ENCODE measurements at places on chromosomes 16 and 17.

- no peak for DNase-seq
Observed at GRCh38 chr16:55039931-55040330, 109.3 kb downstream of the IRX5 start.

DNA sequence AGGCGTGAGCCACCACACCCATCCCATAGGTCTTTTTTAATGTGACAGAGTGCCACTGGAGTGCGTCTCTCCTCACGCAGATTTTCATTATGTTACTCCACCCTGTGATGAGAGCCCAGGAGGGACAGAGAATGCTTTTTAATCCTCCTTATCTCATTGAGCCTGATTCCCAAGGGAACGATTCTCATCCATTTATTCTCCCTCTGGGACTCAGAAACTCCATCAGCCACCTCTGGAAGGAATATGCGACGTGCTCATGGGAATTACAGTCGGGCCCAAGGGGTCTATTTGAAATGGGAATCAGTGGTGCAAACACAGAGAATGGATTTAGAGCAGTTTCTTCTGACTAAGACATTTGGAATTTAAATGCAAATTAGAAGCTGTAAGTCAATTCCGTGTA lies 155.9 kb upstream of the HSBP1 start:
- no peak for DNase-seq

DNA sequence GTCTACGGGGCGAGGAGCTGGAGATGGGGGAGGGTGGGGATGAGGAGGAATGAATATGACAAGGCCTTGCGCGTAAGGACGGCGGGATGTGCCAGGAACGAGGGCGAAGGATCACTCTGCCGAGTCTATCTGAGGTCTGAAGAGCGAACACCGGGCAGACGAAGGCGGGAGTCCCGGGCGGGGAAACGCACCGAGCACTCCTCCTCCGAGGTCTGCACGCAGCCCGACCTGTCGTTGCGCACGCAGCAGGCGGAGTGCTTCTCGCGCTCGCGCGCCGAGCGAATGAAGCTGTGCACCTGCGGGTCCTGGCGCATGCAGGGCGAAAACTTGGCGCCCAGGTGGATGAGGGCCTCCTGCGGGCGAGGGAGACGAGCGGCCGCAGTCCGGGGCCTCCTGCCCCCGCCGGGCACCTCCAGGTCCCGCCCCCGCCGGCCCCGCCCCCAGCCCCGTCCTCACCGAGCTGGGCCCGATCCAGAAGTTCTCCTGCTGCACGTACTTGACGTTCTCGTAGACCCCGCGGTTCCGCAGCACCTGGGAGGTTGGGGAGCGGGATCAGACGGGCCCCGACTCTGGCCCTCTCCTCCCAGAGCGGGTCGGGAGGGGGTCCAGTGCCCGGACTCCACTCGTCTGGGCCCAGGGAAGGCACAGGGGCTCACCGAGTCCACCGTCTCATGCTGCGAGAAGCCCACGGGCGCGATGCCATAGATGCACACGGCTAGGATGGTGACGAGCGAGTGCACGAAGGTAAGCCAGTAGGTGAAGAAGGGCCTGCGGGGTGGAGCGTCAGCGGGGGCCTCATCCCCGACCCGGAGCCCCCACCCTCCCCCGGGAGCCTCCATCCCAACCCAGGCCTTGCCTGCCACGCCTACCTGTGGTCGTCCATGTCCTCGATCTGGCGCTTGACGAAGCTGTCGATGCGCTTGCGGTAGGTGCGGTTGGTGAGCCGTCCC lies 7.6 kb downstream of the SNRNP25 start:
- DNase-seq = no peak

DNA sequence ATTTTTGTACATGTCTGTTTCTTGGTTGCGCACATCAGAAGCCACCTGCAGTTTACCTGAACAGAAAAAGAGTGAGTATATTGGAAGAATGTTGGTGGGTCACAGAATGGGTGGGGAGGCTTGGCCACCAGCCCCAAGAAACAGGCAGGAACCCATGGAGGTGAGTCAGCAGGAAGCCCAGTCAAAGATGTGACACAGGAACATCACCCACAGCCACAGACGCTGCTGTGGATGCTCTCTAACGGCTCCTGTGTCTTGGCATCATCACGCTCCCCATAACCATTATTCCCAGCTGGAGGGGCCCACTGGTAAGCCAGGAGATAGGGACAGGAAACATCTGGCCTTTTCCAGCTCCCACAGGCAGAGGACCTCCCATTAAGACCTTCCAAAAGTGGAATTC lies 94.0 kb upstream of the WSB1 start:
- DNase-seq = no peak

DNA sequence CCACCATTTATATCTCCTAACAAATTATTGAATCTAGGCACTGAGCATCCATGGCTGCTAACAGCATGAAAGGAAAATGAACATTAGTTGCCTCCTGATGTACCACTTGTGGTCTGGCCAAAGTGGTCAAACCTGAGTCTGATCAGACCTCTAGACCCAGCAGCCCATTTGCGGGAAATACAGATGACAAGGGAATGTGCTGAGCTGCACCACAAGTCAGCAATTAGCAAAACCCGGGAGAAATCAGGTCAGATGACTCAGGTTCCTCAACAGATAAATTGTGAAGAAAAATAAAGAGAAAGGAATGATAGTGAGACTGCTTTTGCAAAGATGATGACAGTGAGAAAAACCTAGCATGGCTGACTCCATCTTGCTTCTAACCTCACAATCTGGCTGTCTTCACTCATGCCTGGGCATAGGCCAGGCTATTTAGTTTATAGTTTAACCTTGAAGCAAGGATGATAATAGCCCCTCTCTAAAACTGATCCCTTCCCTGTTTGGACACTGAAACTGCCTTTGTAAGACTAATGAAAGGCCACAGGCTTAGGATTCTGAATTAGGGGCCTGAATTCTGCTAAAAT lies 142.7 kb upstream of the ASIC2 start:
- no peak for DNase-seq

DNA sequence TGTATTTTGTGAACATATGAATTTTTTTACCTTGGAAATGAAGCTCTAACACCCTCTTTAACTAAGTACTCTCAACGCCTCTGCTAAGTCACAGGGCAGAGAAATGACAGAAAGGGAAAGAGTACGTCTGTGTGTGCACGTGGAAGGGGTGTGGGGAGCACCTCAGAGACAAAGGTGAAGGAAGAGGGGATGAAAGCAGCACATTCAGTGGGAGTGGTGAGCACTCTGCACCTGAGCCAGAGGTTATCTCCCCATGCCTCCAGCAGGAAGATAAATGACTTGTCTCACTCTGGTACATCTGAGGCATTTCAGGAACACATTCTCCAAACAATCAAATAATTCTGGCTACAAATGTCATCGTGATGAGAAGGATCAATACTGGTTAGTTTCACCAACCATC lies 15.0 kb downstream of the GNA13 start:
- DNase-seq = no peak

DNA sequence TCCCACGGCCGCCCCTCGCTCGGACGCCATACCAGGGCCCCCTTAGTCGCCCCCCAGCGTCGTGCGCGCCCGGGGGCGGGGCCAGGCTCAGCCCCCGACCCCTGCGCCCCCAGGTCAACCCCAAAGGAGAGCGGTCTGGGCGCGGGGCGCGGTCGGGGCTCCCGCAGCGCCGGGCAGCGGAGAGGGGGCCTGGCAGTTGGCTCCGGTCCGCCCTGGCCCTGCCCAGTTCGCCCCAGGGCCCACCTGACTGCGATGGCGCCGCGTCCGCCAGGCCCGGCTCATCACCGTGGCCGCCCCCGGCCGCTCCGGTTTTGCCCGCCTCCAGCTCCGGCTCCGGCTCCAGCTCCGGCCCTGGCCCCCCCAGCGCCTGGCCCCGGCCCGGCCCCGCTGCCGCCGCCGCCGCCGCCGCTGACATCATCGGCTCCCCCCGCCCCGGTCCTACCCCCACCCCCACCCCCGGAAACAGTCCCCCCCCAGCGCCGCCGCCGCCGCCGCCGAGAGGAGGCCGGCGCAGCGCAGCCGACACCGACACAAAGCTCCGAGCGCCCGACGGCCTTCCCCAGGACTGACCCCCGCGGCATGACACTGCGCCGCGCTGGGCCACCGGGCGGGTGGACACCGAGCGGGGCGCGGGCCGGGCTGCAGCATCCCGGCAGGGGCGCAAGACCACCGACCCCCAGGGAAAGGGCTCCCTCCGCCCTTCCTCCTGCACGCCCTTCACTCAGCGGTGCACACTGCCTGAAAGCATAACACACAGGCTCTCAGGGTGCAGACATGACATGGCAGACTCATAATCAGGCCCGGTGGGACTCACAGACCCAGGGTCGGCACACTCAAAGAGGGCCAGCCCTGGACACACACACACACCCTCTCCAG lies at the start of gene ZBTB4:
Gene ZBTB4, minus strand, starts transcription at position 419 of the 876 bp plus-strand sequence. CDS start 12,830 bp downstream, outside the sequence.
- DNase-seq = no peak

DNA sequence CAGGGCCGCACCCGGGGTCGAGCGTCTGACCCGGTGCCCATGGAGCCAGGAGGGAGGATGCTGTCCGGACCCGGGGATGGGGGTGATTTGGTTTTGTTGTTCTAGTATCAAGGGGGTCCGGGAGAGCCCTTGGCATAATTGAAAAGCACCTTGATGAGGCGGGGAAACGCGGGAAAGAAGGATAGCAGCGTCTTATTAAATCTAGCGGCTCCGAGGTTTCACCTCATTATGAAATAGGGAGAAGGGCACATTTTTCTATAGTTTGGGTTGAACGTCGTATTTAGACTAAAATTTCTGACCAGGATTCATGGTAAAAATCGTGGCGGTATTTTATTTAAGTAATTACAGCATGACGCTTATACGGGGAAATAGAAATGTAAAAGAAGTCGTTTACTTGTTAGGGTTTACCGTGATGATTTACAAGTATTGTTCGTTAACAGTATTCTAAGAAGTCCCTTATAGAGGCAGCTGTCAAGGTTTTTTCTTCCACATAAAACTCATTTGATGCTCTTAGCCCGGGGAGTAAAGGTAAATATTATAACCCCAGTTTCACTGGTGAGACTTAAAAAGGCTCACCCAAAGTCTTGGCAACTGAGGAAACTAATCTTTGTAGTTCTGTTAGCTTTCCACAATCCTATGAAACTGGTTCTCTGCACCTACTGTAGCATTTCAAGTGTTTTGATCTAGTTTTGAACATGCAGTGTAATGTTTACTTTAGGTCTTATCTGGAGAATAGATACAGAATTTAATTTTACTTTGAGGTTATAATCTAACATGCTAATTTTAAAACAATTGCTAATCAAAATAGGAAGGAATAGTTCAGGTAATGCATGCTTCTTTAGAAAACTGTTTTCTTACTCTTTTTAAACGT lies 756 bp downstream of the LUC7L3 start:
- no peak for DNase-seq

DNA sequence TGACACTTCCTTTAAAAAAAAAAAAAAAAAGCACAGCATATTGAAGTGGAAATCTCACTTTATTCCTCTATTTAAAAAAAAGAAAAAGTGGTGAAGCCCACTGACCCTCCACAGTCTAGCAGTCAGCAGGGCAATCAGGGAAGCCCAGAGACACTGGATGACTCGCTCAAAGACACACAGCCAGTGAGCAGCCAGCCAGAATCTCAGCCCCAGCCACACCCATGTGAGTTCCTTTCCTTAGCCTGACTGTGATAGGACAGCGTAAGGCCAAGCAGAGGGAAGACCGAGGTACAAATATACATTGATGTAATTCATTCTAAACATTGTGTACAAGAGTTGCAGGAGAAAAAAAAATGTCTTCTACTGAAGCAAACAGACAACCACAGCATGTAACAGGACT lies 22.5 kb downstream of the XPO6 start:
- DNase-seq = no peak

GRCh38 chr16:74186561-74186971 lies 110.0 kb upstream of the PSMD7 start:
- peak; percentile 91 for DNase-seq

- no peak for DNase-seq
Observed at GRCh38 chr16:65153365-65154105, 31.7 kb upstream of the CDH11 start.

GRCh38 chr17:21104608-21105007 lies 22.2 kb upstream of the DHRS7B start:
- DNase-seq = no peak

DNA sequence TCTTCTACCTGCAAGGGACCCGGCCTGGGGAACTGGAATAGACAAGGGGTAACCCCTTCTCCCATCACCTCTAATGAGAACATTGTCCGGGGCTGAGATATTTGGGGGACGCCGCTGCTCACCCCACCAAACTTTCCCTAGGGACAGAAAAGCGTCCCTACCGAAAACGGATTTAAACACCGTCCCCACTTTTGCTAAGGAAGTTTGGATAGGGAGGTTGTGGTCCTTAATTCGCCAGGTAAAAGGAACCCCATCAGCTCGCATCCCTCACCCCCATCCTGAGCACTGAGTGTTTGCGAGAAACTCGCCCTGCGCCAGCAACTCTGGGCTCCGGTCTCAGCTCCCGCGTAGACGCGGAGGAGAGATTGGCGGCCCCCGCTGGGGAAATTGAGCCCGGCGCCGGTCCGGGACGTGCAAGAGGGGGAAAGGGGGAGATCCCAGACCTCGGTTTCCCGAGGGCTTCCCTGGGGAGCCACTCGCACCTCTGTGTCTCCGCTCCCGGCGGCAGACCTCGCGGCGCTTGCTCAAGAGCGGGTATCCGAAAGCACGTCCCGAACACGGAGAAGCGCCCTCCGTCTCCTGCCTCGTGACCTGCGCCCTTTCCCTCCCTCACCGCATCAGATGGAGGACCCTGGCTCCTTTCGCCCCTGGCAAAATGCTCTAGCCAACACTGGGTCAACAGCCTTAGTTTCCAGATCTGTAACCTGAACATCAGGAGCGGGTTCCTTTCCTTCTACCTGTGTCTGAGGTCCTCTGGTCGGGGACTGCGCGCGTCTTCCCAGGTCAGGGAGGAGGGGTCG lies 3.1 kb upstream of the SOX9 start:
- DNase-seq = no peak

DNA sequence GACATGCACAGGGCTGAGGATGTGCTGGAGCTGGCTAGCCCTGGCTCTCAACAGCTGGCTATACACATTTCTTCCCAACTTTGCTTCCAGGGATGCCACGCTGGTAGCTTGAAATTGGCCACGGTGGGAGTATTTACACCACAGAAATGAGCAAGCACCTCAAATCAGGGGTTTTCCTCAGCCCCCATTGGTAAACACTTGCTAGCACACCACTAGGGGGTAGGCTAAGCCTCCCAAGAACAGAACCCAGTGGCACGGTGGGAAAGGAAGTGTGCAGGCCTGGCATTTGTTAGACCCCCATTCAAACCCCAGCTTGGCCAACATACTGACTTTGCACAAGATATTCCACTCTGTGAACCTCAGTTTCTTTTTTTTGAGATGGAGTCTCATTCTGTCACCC lies 12.9 kb downstream of the DRC3 start:
- no peak for DNase-seq
